ENCODE measurements at places on chromosomes 4 and X.

DNA sequence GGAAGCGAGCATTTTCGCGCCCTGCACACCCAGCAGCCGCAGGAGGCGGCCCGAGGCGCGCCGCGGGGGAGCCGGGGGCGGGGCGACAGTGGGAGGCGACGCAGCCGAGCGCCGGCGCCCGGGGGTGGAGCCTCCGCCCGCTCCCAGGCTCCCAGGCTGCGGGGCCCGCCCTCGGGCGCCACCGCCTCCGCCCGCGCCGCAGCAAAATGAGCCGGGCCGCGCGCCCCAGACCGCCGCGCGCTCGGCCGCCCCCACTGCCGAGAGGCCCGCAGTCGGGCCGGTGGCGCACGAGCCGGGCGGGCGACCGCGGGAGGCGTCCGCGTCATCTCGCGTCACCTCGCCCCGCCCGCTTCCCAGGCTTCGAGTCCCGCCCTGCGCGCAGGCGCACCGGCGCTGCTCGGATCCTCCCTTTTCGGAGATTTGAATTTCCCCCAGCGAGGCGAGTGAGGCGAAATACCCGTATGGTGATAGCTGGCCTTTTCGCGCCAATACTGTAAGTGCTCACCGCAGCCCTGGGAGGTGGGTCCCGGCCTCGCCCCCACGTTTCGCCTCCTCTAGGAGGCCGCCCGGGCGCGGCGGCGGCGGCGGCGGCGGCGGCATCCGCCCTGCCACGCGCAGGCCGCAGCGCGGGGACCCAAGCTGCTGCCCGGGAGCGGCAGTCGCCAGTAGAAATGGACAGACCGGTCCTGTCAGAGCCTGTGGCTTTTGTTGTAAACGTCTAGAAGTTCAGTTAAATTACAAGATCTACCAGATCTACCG lies at the start of gene TMEM187:
Gene TMEM187, plus strand, starts transcription at position 387 of the 759 bp plus-strand sequence. CDS start 9,309 bp downstream, outside the sequence.
- peak; percentile 83 for DNase-seq

DNA sequence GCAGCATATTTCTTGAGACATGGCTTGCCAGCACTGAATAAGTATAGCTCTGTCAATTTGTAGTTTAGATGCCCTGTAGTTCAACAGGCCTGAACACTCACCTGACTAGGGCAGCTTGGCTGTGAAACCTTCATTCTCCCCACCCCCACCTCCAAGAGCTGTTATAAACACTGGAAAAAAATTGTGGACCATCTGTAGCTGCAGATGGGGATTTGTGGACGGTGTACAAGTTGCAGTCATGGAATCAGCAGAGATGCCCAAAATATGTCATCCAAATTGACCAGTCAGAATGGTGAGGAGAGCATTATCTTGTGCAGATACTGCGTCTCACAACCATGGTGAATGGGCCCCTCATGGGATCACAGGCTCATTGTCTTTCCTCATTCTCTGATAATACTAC lies 76.2 kb upstream of the PAQR3 start:
- no peak for DNase-seq

DNA sequence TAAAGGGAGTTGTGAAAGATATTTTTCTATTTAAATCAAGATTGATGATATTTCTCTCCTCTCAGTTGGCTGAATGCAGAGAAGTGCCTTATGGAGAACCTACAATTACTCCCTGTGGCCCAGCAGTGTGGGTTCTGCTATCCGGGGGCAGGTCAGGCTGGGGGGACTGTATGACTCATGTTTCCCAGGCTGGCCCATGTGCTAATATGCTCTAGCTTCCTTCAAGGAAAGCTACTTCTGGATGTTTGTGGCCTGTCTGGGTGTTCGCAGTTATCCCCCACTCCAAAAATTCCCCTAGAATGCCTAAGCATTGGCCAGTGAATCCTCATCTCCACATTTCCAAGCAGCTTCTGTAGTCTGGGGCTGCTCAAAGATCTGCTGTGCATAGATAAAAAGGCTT lies 58.9 kb upstream of the SPP1 start:
- no peak for DNase-seq

DNA sequence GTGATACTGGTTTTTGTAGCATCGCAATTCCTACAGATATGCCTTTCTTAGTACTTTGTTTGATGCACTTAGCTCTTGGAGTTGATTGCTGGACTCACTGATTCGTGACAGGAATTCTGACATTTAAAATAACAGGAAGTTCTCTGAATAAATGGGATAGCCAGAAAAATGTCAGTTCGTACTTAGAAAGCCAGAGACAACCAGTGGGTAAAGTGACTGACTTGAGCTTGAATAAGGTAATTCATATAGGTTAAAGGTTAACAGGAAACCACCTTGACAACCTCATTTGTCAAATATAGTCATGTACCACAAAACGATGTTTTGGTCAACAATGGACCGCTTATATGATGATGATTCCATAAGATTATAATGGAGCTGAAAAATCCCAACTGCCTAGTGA lies 181.4 kb downstream of the RPA4 start:
- DNase-seq, result no peak

- DNase-seq, result peak; percentile 12
Observed at GRCh38 chrX:129606918-129607317, 47.8 kb downstream of the APLN start.
